CD4-positive, alpha-beta memory T cell (primary cell): ENCODE measurements at places on chromosomes 6 and 20. TPM values are rescaled to one million over a fixed set of nuclear protein-coding genes. Genes with fewer than 3 reads are reported as not detected.

DNA sequence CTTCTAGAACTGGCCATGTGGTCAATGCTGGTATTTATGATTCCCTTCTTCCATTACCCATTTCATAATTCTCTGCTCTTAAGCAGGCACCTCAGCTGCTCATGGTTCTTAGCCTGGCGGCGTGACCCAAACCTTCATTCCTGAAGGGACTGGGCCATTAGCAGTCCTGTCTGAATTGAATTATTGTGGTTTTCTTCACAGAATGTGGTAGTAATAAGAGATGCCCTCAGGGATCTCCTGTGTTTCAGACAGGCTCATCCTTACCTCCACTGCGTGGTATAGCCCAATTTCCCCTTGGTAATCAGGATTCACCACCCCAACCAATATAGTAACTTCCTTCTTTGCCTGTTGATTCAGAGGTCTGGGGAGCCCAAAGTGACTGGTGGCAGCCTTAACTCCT lies 37.6 kb downstream of the PKIB start:
- H3K36me3 ChIP-seq: no peaks in the 10 kb centered on the region
- no peak overlapping the region for H3K27ac ChIP-seq
- no peak overlapping the region for H3K4me3 ChIP-seq
- no peaks in the 10 kb centered on the region for H3K27me3 ChIP-seq
- H3K4me1 ChIP-seq: no peaks in the 10 kb centered on the region

- H3K27ac ChIP-seq: no peak overlapping the region
- no peak for DNase-seq
- H3K4me1 ChIP-seq: no peaks in the 10 kb centered on the region
- no peaks in the 10 kb centered on the region for H3K36me3 ChIP-seq
- no peak overlapping the region for H3K4me3 ChIP-seq
Observed at GRCh38 chr6:116491610-116492330, 19.7 kb upstream of the CALHM5 start.

DNA sequence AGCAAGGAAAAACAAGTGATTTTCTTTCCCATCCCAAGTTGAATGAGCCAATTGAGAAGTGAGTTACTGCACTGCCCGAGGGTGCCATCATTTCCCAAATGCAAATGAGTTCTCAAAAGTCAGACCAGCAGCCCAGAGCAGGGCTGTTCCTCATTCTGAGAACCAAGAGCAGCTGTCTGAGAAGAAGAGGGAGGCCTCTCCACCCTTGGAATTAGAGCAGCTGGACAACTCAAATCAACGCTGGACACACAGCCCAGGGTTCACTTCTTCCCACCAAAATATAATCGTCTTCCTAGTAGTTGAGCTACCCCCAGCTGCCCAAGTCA lies 4.6 kb upstream of the PREX1 start:
- no peaks in the 10 kb centered on the region for H3K36me3 ChIP-seq
- no peak for DNase-seq
- no peak overlapping the region for H3K27ac ChIP-seq
- H3K4me1 ChIP-seq: peaks cover 4% of the 10 kb centered on the region

DNA sequence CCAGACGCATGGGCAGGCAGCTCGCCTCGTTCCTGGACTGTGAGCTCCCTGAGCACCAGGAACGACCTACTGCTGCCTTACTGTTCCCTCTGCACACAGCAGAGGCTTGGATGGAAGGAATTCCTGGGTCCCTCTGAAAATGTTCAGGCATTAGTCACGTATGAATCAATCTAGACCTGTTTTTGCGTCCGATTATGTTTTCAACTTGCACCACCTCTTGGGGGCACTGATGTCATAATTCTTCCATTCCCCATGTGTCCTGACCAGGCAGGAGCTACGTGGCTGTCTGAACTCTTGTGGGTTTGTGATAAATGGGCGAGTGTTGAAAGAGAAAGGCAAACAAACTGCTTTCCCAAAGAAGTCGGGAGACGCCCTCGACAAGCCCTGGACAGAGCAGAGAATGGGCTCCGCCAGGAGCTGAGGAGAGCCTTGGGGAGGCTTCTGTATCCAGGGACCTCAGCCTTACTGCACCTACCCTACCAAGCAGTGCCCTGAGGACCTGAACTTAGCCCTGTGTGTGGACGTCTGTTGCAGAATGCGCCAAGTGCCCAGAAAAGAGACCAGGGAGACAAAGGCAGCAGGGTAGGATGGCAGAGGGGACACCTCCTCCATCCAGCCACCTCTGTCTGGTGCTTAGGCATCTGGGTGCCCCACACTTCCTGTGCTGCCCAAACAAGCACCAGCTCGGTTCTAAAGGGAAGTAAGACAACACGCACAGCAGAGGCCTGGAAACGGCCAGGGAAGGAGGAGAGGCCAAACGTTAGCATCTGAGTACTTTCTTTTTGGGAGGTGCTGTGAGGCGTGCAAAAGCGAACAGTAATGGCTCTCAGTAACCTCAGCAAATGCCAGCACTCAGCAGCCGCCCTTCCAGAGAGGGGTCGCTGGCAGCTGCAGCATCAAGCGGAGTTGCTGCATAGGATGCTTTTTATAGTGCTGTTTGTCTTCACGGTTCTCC lies 124.2 kb downstream of the LY86 start:
- H3K4me3 ChIP-seq: no peak overlapping the region
- no peak for DNase-seq
- H3K27me3 ChIP-seq: no peaks in the 10 kb centered on the region
- no peak overlapping the region for H3K27ac ChIP-seq
- peaks cover 10% of the 10 kb centered on the region for H3K4me1 ChIP-seq

GRCh38 chr6:72522735-72523141 lies 99.1 kb upstream of the KCNQ5 start:
- no peak overlapping the region for H3K27ac ChIP-seq
- no peak overlapping the region for H3K4me3 ChIP-seq
- peak; percentile 2 for DNase-seq
- H3K36me3 ChIP-seq: no peaks in the 10 kb centered on the region

GRCh38 chr6:44078827-44079671 lies 48.2 kb downstream of the MRPL14 start:
- no peaks in the 10 kb centered on the region for H3K27me3 ChIP-seq
- H3K4me1 ChIP-seq: peaks cover 7% of the 10 kb centered on the region
- H3K36me3 ChIP-seq: no peaks in the 10 kb centered on the region
- no peak overlapping the region for H3K4me3 ChIP-seq

- H3K4me3 ChIP-seq: no peak overlapping the region
- DNase-seq: no peak
- H3K27ac ChIP-seq: no peak overlapping the region
- peaks cover 4% of the 10 kb centered on the region for H3K27me3 ChIP-seq
- no peaks in the 10 kb centered on the region for H3K36me3 ChIP-seq
- no peaks in the 10 kb centered on the region for H3K4me1 ChIP-seq
Observed at GRCh38 chr6:70164556-70164955, 138.3 kb downstream of the COL9A1 start.

GRCh38 chr6:136628996-136629395 lies 78.8 kb upstream of the MAP7 start:
- H3K27ac ChIP-seq: no peak overlapping the region
- no peak for DNase-seq
- no peak overlapping the region for H3K4me3 ChIP-seq
- peaks cover 11% of the 10 kb centered on the region for H3K36me3 ChIP-seq
- no peaks in the 10 kb centered on the region for H3K4me1 ChIP-seq
- H3K27me3 ChIP-seq: no peaks in the 10 kb centered on the region

DNA sequence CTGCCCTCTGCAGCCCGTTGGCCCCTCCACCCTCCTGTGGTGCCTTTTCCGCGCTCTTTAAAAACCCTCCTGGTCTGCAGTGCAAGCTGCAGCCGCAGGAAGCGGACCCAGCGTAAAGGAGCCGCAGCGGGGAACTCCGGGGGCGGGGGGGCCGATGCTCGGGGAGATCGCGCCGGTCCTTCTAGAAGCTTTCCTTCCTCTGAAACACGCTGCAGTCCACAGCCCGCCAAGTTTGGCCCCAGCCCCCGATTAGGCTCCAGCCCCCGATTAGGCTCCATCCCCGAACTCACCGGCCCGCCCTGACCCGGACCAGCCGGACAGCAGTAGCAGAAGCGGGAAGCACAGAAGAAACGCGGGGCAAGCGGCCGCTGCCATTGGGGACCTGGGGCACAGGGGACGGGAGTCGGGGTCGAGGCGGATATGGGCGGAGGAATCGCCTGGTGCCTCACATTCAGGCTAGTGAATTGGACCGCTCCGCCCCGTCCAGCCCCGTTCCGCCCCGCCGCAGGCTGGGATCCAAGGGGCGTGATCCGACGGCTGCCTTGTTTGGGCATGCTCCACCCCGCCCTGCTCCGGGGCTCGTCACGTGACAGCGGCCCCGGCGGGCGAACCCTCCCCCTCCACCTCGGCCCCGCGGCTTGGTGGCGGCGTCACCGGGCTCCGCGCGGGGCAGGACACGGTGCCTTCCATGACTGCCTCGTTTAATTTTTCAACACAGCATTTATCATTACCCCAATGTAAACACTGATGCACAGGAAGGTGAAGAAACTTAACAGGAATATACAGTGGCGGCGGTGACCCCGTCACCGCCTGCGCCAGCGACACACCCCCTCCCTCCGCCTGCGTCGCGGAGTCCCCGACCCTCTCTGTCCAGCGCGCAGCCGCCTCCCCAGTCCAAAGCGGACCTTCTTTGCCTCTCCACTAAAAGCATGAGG lies 20.3 kb downstream of the RAET1L start:
- H3K4me1 ChIP-seq: peaks cover 36% of the 10 kb centered on the region
- H3K4me3 ChIP-seq: peak overlapping the region; percentile 50
- DNase-seq: peak; percentile 85
- no peaks in the 10 kb centered on the region for H3K27me3 ChIP-seq
- peak overlapping the region; percentile 73 for H3K27ac ChIP-seq

DNA sequence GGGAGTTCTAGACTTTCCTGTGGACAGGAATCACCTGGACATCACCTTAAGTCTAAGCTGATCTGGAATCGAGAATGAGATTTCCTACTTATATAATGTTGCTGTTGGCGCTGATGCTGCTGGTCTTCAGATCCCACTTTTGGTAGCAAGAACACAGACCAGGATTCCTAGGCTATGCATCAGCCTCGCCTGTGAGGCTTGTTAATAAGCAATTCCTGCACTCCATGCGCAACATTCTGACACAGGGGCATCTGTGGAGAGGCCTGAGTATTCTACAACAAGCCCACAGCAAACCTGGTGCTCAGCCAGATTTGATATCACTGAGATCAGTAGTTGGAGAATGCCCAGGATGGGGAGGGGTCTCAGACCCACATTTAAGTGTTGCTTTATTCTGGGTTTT lies 52.0 kb upstream of the TRIM26 start:
- H3K4me3 ChIP-seq: no peak overlapping the region
- DNase-seq: no peak
- H3K27ac ChIP-seq: no peak overlapping the region
- H3K4me1 ChIP-seq: no peaks in the 10 kb centered on the region

- no peak for DNase-seq
- H3K4me3 ChIP-seq: no peak overlapping the region
- no peaks in the 10 kb centered on the region for H3K27me3 ChIP-seq
- H3K4me1 ChIP-seq: no peaks in the 10 kb centered on the region
- H3K27ac ChIP-seq: no peak overlapping the region
- H3K36me3 ChIP-seq: no peaks in the 10 kb centered on the region
Observed at GRCh38 chr20:1414982-1415381, 22.1 kb upstream of the FKBP1A start.

DNA sequence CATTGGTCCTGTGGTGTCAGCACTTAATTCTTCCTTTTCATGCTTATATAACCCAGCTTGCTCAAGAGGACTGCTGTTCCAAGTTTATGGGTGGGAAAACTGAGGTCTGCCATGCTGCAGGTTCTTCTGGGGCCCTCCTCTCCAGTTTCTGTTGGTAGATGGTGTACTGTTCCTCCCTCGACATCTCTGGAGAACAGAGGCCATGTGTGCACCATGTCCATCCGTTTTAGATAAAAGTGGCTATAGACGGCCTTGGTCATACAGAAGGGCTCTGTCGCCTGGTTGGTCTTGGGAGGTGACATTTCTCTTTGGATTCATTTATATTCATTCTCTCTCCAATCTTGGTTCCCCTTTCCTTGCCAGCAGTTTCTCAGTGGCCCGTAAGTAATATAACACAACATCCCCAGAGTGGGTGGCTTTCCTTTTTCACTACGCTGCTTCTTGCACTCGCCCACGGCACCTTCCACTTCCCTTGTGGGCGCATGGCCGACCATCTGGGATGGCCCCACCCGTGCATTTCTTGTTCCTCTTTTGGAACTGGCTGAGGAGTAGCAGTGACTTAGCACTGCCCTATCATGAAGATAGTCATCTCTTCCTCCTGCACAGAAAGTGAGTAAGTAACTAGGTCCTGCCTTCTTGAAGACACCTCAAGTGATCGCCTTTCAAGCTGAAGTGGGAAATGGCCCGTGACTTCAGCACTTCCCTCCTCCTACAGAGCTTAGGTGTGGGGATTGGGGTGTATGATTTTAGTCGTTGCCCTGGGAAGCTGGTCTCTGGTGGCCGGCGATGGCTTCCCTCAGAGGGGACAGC lies 94.2 kb downstream of the RREB1 start:
- H3K27ac ChIP-seq: no peak overlapping the region
- H3K4me1 ChIP-seq: no peaks in the 10 kb centered on the region
- peaks cover 23% of the 10 kb centered on the region for H3K36me3 ChIP-seq
- H3K27me3 ChIP-seq: no peaks in the 10 kb centered on the region
- H3K4me3 ChIP-seq: no peak overlapping the region

GRCh38 chr20:43942201-43942590 lies 27.5 kb downstream of the TOX2 start:
- peaks cover 85% of the 10 kb centered on the region for H3K4me1 ChIP-seq
- H3K27me3 ChIP-seq: no peaks in the 10 kb centered on the region
- DNase-seq: no peak
- H3K36me3 ChIP-seq: no peaks in the 10 kb centered on the region

DNA sequence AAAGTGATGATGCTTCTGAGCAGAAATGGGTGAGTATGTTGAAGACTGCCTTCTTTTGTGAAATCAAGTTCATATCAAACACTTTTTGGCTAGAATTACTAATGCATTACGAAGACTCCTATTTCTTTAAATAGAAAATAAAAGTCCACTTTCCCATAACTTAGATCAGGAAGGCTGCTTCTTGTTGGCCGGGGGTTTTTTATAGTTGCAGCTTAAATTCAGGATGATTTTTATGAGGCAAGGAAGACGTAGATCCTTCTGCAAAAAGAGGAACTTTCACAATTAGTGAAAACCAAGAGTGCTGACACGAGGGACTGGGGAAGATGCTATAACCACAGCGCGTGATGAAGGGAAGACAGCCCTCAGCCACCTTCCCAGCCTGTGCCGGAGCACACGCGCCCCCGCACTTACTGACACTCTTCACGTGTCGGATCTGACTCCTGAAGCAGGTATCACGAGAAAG lies 206.1 kb upstream of the PRDM1 start:
- H3K27me3 ChIP-seq: no peaks in the 10 kb centered on the region
- no peaks in the 10 kb centered on the region for H3K36me3 ChIP-seq
- H3K4me1 ChIP-seq: peaks cover 9% of the 10 kb centered on the region
- H3K4me3 ChIP-seq: no peak overlapping the region
- H3K27ac ChIP-seq: no peak overlapping the region
- DNase-seq: no peak

The BTN1A1 gene
- total RNA-seq: not detected

The RAD21L1 gene
- total RNA-seq: not detected

The AK9 gene
- total RNA-seq: 15.6 TPM

The PI3 gene
- total RNA-seq: not detected

The BEND3 gene
- 0.94 TPM for total RNA-seq

The SOBP gene
- total RNA-seq: not detected
